Right renal cortex interstitium (tissue), 3 donors: ENCODE measurements at places on chromosomes 4 and X. TPM values are rescaled to one million over a fixed set of nuclear protein-coding genes. Genes with fewer than 3 reads are reported as not detected.

Gene CLDN24
- polyA plus RNA-seq: not detected

Gene VCX3A
- polyA plus RNA-seq: not detected

Gene GSX2
- polyA plus RNA-seq: not detected

GRCh38 chrX:73839152-73839551 lies 276.2 kb downstream of the CHIC1 start:
- DNase-seq: no peak

- no peak for DNase-seq
Observed at GRCh38 chr4:3369781-3370674, 71.7 kb upstream of the HGFAC start.

DNA sequence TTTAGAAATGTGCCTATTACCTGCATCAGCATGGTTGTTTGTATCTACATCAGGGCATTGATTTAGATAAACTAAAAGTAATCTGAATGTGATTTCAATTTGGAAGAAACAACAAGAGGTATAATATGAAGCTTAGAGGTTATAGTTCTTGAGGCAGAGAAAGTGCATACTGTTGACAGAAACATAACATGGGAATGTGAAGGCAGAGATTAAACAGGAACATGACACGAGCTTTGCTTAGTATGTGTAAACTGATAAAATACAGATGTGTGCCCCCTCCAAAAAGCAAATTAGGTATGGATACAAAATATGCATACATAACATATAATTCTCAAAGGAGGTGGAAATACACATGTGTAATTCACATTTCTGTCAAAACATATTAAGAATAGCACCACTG lies 1180.2 kb upstream of the ADGRL3 start:
- no peak for DNase-seq

GRCh38 chr4:162838671-162839070 lies 328.0 kb downstream of the NAF1 start:
- no peak for DNase-seq

DNA sequence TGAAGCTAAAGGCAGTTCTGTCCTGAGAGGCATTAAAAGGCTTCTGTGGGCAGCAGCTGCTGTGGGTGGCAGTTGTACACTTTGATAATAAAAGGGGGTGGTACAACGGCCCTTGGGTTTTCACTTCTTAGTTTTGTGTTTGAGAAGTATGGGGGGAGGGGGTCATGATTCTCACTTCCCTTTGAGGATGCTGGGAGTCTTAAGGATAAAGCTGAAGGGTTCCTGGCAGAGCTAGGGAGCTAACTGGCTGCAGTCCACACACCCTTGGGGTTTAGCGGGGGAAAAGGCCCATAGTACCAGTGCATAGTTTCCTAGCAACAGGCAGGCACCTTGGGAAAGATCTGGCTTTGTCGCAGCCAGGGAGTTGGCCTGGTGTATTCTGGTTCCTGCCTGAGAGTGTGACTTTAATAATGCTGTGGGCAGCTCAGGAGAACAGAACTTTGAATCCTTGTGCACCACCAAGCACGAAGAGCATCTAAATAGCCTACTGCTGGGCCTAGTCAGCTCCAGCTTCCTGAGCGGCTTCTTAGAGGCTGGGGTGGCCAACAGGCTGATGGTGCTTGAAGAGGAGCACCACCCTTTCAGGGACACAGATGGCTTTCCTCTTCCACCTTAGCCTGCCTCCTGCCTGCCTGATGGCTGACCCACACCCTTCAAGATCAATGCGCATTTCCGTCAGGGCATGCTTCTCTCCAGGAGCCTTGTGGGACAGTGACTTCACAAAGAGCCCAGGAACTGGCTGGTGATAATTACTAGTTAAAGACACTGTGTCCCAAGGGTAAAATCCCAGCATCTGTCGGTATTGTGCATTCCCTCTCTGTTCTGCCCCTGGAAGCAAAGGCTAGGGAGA lies 12.5 kb downstream of the ZBTB33 start:
- DNase-seq: no peak

GRCh38 chr4:109157696-109158095 lies 144.8 kb downstream of the COL25A1 start:
- DNase-seq: no peak
